ENCODE measurements at places on chromosomes 12 and 14.

DNA sequence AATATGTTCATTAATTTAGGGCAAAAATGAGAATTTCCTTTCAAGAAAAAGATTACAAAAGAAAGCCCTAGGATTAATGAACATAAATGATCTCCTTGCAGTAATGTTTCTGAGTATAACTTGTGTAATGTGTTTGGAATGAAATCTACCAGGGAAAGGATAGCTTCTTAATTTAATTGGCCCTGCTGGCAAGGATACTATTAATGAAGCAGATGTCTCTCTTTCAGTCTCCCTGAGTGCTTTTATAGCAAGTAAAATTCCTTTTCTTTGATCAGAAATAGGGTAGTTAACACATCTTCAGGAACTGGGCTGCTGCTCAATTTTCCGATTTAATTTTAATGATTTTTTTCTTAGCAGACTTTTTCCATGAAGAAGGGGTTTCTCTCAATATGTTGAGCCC, 379.4 kb upstream of the PDE3A start:
- DNase-seq: no peak

DNA sequence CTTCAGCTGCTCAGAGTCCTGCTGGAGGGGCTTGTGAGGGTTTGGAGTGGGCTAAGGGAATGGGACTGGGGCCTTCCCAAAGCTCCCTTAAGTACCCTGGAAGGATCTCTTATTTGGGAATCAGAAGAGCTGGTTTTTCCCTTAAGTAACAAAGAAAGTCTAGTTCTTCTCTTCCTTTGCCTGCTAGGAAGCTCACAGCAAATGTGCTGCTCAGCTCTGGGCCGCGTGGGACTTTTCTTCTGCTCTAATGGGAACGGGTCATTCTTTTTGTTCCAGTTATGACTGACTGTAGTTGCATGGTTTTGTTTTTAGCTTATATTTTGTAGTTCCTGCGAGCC, 6.0 kb downstream of the KIF26A start:
- DNase-seq: no peak

GRCh38 chr14:54829486-54830224, 73.0 kb downstream of the GCH1 start:
- no peak for DNase-seq

DNA sequence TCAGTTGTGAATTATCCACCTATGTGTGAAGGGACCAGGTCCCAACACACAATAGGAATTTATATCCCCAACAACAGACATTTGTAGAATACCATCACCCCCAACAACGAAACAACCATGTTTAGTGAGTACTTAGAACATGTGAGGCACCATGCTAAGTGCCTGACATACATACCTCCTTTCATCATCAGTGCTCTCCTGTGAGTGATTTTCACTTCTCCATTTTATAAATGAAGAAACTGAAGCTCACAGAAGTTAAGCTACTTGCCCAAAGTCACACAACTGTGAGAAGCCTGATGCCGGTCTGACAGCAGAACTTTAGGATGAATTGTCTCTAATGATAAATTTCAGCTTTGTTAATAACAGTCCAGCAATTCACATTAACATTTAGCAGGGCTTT, 35.4 kb downstream of the SPTB start:
- no peak for DNase-seq

DNA sequence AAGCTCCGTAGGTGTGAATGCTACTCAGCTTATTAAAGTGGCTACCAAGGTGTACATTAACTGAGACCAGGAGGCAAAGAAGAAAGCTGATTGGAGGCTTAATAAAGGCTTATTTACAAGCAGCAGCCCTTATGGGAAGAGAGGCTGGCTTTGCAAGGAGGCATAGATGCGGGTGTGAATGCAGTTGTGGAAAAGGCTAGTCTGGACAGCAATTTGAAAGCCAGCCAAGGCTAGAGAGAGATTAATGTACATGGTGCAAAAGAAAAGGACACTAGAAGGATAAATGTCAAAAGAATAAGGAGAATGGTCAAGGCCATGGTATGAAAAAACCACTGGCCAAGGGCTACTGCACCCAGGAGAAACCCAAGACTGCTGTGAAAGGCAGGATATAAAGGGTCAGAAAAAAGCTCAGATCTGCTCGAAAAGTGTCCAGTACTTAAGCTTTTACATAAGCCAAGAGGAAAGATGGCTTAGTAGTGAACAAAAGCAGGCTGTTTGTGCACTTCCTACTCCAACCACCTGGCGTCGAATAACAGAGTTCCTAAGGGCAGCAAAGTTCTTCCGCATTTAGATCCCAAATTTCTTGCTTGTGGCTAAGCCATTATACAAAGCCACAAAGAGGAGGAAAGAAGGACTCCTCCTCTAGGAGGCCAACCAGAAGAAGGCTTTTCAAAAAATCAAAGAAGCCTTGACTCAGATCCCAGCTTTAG, 24.0 kb downstream of the KLRK1 start:
- no peak for DNase-seq

Data from stimulated activated CD8-positive, alpha-beta memory T cell treated with anti-CD3 and anti-CD28 coated beads, Interleukin-7, amount 100 ng/mL, for 24 hours (primary cell).